Neural crest cell (in vitro differentiated cells): ENCODE measurements at places on chromosomes 12 and 14.
A peak's percentile ranks its signal among the peaks of the same experiment; 100 is the strongest.

- DNase-seq: no peak
These were observed 15.9 kb downstream of the FAM181A start for GRCh38 chr14:93943052-93943451.

GRCh38 chr14:95663226-95663797 lies 22.9 kb upstream of the TCL1B start:
- DNase-seq: no peak

- DNase-seq: no peak
These were observed 22.5 kb downstream of the TESC start for GRCh38 chr12:117076410-117077372.

DNA sequence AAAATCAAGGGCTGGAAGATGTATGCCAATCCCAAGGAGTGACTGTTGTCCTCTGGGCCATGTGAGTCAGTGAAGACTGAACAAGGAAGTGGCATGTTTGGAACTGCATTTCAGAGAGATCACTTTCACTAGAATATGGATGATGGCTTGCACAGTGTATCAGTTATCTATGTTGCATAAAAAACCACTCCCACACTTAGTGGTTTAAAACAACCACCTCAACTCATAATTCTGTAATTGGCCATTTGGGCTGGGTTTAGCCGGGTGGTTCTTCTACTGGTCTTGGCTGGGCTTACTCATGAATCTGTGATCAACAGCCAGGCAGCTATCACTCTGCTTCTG lies 15.4 kb downstream of the BDKRB1 start:
- no peak for DNase-seq

GRCh38 chr12:124687917-124688316 lies 120.5 kb upstream of the NCOR2 start:
- no peak for DNase-seq

DNA sequence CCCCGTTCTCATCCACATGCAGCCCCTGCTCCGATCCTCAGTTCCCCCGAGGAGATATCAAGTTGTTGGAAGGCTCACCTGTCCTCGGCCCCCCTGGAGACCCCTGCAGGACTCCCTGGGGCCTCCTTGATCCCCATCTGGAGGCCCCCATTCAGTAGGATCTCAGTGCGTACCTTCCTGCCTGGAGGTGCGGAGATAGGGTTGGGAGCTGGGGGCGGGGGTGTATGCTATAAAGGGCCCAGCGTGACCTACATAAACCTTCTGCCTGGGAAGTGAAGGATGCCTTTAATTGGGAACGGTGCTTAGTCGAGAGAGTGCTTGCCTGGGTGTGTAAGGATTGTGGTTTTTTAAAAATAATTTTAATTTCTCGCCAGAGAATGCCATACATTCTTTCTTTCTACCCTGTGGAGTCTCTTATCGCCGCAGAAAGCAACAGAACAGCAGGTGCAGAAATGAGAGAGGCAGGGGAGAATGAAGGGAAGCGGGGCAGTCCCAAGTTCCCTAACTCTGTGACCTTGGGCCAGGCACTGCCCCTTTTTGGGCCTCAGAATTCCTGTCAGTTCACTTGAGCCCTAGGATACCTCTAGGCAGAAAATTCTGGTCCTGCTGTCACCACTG lies 153.7 kb downstream of the TSPAN9 start:
- no peak for DNase-seq

DNA sequence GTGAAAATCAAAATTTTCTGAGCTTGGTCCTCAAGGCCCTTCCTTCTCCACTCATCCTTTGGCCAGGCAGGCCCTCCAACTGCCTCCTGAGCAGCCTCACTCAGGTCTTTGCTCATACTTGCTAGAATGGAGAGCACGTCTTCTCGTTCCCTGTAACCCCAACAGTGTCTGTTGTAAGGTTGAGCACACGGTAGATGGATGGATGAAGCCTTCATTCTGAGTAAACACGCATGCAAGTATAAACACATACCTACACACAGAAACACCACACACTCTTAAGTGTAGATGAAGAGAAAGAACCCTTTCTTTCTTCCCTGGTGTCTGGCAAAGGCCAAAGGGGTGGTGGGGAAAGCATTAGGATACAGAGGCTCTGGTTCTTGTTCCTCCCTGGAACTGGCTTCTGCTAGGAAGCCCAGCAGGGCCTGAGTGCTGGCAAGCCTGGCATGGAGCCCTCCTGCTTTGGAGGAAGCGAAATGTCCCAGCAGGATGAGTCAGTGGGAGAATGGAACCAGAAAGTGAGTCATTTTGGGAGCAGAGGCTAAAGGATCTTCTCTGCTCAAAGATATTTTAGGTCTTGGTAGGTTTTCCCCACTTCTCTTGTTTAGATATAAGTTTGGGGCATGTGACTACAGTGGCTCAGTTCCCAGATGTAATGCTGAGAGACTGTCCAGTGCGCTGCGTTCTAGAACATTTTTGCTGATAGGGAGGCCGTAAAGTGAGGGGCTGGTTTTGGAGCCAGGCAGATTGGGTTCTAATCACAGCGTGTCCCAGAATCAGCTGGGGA lies 127.4 kb downstream of the CACNA1C start:
- DNase-seq: no peak

DNA sequence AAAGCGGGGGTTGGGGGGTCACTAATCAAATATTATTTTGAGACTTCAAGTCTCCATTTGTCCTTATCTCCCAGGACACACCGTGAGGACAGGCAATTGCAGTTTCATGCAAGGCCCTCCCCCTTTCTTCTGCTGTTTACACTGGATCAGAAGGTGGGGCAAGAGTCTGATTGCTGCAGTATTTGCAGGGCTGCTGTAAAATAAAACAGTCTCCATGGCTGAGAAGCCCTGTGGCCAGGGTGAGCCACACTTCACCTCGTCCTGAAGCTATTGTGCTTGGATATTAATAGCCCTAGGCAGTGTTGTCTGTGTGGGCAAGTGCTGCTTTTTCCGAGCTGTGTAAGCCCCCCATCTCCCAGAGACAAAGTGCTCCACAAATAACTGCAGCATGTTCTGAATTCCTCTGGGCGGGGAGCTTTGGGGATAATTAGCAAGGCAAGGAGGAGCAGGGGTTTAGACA lies 187.4 kb upstream of the NTF3 start:
- no peak for DNase-seq

GRCh38 chr14:34220921-34221320 lies 241.1 kb downstream of the SPTSSA start:
- no peak for DNase-seq

- DNase-seq: peak; percentile 49
These were observed 14.6 kb upstream of the RBM19 start for GRCh38 chr12:113980537-113981337.

GRCh38 chr12:93033948-93034347 lies 104.9 kb upstream of the EEA1 start:
- DNase-seq: no peak

DNA sequence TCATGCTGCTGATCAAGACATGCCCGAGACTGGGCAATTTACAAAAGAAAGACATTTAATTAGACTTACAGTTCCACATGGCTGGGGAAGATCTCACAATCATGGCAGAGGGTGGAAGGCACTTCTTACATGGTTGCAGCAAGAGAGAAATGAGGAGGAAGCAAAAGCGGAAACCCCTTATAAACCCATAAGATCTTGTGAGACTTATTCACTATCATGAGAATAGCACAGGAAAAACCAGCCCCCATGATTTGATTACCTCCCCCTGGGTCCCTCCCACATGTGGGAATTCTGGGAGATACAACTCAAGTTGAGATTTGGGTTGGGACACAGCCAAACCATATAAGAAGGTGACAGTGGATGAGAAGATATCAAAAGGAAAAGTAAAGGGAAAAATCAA lies 78.4 kb downstream of the CATSPERB start:
- no peak for DNase-seq

- no peak for DNase-seq
These were observed 107.1 kb downstream of the SMOC1 start for GRCh38 chr14:69986336-69986735.

GRCh38 chr14:101554991-101555668 lies 6.2 kb upstream of the DIO3 start:
- no peak for DNase-seq

DNA sequence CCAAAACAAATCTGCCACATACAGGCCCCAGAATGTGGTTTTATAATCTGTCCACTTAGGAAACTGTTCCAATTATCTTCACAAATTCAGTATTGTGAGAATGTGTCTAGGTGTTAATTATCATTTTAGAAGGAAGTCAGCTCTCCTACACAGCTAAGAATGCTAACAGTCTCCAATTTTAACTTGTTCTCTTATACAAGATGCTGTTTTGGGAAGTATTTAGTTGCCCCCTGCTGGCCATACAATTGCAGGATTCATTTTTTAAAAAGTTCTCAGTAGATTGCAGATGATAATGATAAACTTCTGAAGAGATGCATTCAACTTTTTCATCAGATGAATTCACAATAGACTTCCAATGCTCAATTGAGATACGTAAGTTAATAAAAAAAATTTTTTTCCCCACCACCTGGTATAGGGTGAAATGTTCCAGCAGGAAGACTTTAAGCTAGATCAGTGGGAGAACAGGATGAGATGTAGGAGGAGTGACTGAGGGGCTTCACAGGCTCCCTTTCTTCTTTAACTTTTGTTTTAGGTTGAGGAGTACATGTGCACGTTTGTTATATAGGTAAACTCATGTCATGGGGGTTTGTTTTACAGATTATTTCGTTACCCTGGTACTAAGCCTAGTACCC lies 27.3 kb upstream of the OSBPL8 start:
- peak; percentile 13 for DNase-seq

DNA sequence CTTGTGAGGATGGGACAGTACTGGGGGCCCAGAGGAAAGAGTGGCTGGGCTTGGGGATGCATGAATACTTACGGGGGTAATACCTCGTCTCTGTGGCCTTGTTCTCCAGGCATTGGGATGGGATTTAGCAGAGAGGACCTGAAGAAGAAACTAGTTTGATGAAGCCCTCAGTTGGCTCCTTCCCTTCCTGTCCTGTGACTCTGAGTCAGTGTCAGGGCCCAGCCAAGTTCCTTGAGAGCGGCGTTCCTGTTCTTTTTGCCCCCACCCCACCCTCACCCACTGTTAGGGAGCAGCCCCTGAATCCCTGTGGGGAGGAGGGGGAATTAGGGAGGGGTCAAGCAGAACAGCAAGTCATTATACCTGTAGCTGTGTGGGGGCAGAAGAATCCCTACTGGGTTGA lies 5.2 kb upstream of the LRP1-AS start:
- no peak for DNase-seq

DNA sequence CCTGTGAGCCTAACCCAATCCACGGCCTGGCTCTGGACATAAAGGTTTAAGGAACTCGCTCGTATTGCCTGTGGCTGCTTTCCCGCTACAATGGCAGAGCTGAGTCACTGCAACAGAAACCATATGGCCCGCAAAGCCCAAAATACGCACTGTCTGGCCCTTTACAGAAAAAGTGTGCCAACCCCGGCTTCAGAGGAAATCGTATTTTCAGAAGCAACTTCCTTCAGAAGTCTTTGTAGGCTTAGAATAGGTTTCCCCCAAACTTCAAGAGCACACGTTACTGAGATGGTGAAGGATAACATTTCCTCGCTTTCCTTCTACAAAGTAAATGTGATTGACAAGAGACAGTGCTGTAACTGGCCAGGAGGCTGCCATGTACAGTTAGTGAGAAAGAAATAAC lies 34.8 kb upstream of the TESC start:
- no peak for DNase-seq

DNA sequence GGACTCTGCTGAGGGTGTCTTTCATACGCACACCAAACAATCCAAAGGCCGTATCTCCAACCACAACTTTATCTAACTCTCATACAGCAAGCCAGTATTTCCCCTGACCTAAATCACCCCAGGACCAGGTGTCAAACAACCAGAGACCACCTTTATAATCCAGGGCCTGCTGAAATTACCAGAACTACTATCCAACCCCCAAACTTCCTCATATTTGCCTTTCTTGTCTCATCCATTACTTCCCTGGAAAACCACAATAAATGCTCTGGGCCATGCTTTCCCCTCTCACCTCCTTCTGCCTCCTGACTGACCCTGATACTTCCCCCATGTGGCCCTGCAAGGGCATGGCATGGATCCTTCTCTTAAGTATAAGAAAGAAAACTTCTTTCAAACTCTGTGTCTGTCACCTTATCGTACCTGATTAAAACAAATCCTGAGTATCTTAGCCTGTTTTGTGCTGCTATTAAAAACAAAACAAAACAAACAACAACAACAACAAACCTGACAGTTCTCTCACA lies 44.7 kb upstream of the CRACR2A start:
- no peak for DNase-seq

- no peak for DNase-seq
These were observed 35.0 kb upstream of the BEGAIN start for GRCh38 chr14:100622224-100622623.

GRCh38 chr12:121949648-121950397 lies 31.4 kb downstream of the CFAP251 start:
- no peak for DNase-seq

- no peak for DNase-seq
These were observed 2.6 kb downstream of the TESC start for GRCh38 chr12:117096501-117097042.

DNA sequence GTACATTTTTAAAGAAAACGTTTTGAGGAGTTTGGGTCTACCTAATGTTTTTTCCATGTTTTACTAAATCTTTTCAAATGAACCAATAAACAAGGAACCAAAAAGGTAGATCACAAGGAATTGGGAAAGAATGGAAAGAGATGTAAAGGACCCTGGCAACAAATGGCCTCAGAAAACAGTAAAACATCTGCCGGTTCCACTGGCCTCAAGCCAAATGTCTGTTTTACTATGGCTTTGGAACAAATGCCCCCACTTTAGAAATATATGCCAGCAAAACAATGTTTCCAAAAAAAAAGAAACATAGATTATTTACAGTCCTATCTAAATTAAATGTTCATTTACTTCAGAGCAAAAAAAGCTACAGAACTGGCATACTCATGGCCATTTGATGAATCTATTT lies 3.0 kb downstream of the TRMT5 start:
- DNase-seq: no peak

GRCh38 chr12:29614694-29615325 lies 117.3 kb upstream of the OVCH1 start:
- no peak for DNase-seq

DNA sequence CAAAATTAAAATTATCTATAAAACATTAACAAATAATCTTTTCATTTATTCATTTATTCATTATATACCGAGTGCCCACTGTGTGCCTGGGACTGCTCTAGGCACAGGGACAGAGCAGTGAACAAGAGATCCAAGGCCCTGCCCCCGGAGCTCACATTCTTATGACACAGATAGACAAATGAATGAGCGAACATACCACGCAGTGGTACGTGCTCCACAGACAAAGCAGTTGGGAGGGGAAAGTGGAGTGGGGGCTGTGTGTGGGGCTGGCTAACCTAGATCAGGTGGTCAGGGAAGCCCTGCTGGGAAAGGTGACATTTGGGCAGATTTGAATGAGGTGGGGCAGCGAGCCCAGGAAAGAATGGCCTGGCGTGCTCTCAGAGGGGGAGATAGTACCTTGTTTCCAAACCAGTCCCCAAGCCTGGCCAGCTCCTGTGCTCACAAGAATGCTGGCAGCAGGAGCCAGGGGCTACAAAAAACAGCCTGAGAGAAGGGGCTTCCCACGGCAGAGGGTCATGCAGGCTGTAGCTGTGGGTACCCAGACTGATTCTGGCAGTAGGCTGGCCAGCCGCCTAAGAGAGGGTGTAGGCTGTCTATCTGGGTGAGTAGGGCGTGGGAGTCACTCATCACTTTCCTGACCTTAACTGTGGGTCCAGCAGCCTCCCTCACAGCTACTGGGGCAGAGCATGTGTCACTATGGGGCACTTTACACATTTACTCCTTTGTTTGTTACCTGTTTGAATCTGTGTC lies 57.8 kb upstream of the ACTN1 start:
- DNase-seq: no peak

GRCh38 chr12:130916241-130916911 lies 37.3 kb upstream of the ADGRD1 start:
- peak; percentile 59 for DNase-seq
